ENCODE measurements at places on chromosomes 1 and 21.

DNA sequence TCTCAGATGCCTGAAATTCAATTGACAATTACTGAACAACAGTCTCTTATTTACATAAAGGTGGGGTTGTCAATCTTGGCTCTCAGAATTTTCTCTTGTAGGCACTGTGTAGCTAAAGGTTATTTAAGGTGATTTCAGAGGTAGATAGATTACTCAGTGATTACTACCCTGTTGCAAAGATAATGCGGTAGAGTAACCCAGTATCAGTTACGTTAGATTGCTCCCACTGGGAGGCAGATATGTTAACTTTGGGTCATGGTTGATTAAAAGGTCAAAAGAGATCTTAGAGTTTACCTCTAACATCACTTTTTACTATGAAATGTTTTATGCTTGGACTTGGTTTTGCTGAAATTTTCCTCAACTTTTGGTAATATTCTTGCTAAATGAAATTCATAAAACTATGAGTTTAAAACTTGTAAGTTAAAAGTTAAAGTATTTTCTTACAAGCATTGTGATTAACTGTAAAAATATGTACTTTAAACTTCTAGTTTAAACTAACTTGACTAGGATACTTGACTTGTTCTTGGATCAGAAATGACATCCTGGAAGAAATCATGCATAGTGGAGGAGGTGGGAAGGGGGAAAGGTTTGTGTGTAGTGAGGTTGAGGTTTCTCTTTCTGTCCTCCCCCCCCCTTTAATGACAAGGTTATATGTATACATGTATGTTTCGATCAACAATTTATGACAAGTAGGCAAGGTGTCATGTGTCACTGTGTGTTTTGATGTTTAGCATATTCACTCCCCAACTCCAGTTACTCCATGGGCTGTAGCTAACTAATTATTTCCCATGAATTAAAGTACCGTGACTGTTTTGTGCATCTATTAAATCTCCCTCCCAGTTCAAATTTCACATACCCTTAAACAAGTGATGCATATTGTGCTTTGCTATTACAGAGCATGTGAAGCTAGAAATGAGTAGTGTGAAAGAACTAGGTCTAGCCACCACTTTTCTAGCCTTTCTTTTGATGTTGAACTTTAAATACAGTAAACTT is 2.9 kb downstream of the LAMC1 start:
- no peak for DNase-seq

- no peak for DNase-seq
These were observed 12.4 kb downstream of the ADAR start for GRCh38 chr1:154595621-154596020.

GRCh38 chr1:52404975-52405338 is 555 bp downstream of the PRPF38A start:
- DNase-seq, result no peak

- DNase-seq, result no peak
These were observed 41.8 kb upstream of the SLC16A1 start for GRCh38 chr1:112997781-112998180.

GRCh38 chr1:230493264-230493663 is 67.1 kb upstream of the PGBD5 start:
- DNase-seq, result no peak

DNA sequence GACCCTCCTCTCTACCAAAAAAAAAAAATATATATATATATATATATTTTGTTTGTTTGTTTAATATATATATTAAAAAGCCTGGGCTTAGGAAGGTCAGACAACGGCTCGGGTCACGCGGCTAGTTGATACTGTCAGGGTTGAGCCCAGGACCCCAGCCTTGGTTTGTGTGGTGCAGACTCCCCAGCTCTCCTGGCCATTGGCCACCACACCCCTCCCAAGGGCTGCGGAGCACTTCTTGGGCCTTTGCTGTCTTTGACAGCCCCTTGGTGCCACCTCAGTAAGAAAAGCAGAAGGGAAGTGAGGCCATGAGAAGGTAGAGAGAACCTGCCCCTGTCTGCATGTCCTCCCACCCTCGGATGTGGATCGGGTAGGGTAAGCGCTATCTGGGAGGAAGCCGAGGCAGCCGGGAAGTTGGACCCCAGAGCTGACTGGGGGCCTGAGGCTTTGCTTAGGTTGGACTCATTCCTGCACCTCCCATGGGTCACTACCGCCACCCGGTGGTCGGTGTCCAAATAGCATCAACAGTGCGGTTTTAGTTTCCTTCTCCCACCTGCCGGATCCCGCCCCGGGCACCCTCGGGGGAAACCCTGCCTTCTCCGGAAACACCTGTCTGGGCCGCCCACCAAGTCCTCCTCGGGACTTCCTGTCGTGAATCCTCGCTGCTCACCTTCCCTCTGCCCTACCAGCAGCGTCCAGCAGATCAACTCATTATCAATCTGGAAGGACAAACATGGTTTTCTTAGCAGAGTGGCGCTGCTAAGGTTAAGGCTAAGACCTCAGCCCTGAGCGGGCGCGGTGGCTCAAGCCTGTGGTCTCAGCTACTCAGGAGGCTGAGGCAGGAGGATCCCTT is 29.8 kb upstream of the GNPAT start:
- peak; percentile 94 for DNase-seq

GRCh38 chr1:58256041-58256440 is 290.5 kb downstream of the OMA1 start:
- DNase-seq, result no peak

DNA sequence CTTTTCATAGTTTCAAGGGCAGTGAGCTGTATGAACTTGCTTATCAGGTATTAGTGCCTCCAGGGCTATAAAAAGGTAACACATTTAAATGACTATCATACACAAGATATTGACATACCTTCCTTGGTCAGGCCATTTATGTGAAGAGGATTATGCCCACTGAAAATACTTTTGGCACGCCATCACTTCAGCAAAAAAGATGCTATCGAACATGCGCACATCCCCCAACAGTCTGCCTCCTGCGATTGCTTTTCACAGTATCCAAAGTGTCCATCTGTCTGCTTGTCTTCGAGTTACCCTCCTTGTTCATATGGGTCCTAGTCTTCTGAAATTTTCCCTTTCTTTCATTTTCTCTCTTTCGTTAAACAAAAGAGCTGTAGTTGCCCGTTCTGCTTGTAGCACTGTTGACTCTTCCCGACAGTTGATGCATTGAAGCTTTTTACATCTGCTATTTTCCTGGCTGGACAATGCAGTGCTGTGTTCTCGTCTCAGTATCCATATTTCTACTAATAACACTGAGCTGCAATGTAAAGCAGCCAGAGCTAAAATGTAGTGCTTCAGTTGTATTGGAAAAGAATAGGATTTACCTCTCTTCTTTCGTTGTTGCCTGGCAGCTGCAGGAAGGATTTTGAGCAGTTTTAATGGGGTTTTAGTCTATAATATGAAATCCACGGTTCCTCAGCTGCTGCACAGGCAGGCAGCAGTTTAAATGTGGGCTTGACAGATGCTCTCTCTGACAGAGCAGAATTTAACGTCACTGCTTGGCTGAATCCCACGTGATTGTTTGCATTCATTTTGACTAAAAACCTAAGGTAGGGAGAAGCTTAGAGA is at the start of gene B3GALT2:
Gene B3GALT2 (minus strand): TSS at position 713 of the 831 bp plus-strand sequence. CDS start 5,051 bp downstream, outside the sequence.
- no peak for DNase-seq

GRCh38 chr21:17472592-17473271 is 40.1 kb upstream of the CXADR start:
- no peak for DNase-seq

DNA sequence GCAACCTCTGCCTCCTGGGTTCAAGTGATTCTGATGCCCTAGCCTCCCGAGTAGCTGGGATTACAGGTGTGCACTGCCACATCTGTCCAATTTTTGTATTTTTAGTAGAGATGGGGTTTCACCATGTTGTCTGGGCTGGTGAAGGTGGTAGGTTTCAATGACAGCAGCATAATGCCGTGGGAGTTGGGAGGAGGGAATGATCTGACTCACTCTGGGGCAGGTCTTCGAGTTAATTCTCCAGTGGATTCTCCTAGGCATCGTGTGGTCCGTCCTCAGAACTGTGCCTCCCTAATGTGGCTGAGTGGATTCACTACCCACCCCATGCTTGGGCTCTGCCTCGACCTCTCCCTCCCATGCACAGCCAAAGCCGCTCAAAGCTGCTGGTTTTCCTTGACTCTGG is 1.7 kb upstream of the GPR37L1 start:
- no peak for DNase-seq

DNA sequence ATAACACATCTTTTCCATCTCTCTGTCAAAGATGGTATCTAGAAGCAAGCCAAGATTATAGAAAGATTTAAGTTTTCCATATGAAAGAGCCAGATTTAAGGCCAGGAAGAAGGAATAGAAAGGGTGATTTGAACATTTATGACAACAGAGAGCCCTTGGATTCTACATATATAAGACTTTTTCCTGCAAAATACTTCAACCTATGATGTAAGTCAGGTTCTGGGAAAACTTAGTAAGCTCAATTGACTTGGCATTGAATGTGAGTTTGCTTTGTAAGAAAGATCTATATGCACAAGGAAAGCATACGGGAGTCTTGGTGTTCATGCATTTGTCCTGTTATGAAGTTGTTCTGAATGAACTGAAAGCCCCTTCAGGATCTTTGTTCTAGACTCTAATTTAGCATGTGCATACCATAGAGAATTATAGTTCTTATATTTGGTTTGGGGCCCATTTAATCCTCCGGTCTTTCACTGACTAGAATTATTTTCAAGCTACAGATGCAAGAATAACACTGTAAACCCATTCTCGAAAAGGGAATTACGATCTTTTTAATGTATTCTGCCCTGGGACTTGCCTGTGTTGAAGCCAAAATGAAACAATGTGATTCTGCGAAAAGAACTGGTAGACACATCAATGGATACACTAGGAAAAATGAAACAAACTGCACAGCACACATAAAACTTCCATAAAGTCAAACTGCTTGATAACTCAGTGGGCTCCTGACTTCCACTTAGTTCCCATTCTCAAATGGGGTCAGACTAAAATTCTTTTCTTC is 152.8 kb downstream of the DISP1 start:
- DNase-seq, result no peak

DNA sequence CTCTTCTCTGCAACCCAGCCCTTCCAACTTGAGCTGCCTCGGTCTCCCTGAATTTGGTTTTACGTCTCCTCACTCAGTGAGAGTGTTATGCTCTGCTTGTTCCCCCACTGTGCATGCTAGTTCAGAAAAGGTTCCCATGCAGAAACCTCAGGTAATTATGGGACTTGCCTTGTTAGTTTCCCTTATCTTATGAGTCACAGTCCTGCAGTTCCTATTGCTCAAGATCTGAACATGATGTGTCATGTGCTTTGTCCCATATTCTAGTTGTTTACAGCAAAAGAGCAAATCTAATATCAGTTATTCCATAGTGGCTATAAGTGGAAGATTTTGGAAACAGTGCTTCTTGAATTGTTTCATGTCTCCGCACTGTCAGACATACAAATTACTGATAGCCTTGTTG is 74.4 kb downstream of the DUSP10 start:
- DNase-seq, result no peak

- DNase-seq, result no peak
These were observed 91.6 kb upstream of the TTC39A start for GRCh38 chr1:51421964-51422363.

GRCh38 chr1:47703156-47703825 is 265.4 kb downstream of the FOXD2 start:
- DNase-seq, result no peak

- no peak for DNase-seq
These were observed 9.0 kb downstream of the EPS8L3 start for GRCh38 chr1:109754738-109755137.

- DNase-seq, result no peak
These were observed 522.9 kb downstream of the KIF26B start for GRCh38 chr1:245677461-245678240.

- no peak for DNase-seq
These were observed 103.8 kb downstream of the SPATA17 start for GRCh38 chr1:217734973-217735372.

GRCh38 chr1:67771152-67771551 is 62.1 kb downstream of the GNG12 start:
- DNase-seq, result no peak

DNA sequence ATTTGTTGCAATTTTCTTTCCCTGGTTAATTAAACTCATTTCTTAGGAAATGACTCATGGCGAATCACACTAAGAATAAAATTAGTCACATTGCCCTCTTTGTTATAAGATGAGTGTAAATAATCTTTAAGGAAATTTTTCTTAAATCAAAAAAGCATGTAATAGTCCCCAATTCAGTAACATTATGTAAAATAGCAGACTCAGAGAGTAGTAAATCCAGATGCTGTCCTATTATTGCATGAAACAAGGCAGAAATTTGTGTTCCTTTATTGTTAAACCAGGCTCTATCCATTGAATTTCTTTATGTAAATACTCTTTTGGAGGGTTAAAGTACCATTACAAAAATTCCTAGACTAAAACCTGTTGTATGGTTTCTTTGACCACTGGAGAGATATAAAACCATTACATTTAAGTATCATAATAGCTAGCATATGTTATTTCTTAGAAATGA is 154.5 kb upstream of the C1orf87 start:
- DNase-seq, result no peak

DNA sequence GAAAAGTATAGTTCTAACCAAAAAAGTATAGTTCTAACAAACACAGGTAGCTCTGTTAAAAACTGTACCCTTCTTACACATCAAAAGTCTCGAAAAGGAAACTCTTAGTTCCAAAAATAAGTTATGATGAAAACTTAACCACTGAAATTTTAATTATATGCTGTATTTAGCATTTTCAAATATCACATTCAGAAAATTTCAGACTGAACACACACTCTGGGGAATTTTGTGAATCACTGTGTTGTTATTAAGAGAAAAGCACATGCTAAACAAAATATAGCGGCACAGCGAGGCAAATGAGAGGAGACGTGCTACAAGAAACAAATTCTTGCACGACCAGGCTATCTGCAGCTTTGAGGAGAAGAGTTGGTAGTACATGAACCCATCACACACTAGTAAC is 30.4 kb downstream of the VAV3 start:
- peak; percentile 5 for DNase-seq

- DNase-seq, result no peak
These were observed 56.8 kb upstream of the ERRFI1 start for GRCh38 chr1:8082945-8083344.

GRCh38 chr1:150777544-150777943 is 12.0 kb upstream of the CTSS start:
- DNase-seq, result no peak

DNA sequence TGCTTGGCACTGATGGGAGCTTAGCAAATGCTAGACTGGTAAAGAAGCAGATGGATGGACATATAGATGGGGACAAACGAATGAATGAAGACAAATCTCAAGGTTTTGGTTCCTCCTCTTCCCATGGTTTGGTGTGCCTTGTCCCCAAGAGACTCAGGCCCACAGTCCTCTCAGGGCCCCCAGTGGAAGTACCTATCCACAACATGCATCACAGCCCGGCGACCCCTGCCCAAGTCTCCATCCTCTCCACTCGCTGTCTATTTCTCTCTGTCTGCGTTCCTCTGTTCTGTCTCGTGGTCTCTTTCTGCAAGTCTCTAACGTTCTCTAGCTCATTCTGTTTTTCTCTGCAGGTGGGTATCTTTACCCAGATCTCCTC is 85.8 kb downstream of the GLIS1 start:
- no peak for DNase-seq
